ENCODE measurements at places on chromosomes 1 and 21.
A peak's percentile ranks its signal among the peaks of the same experiment; 100 is the strongest.

DNA sequence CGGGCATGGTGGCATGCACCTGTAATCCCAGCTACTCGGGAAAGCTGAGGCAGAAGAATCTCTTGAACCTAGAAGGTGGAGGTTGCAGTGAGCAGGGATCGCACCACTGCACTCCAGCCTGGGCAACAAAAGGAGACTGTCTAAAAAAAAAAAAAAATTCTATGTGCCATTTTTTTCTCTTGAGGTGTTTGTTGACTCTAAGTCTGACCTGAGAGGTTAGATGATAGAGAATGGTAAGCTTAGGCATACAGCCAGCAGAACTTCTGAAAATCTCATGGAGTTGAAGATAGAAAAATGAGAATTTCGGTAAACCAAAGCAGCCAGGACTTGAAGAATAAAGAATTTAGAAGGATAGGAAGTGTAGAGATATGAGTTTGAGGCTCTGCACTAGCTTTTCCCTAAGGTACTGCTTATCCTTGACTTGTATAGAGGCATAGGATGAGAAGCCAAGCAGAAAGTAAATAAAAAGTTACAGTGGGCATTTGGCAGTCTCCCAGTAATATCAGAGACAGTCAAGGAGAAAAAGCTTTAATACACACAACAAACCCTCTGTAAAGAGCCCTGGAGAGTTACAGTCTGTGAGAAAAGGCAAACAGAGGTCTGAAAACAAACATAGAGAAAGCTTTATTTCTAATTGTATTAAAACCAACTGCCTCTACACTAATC, 24.3 kb downstream of the F13B start:
- no peak for DNase-seq

GRCh38 chr1:160171354-160171753, 19.0 kb upstream of the CASQ1 start:
- DNase-seq, result no peak

- DNase-seq, result no peak
Measured at GRCh38 chr1:166907763-166908162, 31.7 kb upstream of the TADA1 start.

DNA sequence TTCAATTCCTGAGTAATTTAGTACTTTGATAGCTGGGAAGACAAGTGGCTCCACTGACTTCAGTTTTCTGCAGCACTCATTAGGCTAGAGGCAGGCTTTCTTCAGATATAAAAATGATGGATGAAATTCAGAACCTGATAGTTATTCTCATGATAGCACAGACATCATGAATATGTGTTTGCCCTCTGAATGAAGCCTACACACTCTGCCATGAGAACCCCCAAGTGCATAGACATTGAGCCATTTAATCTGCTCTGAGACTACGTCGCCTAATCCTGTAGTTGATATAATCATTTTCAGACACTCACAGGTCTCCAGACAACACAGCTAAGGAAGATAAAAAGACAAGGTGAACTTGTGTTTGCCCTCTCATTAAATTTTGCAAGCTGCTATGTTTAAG, 566.1 kb downstream of the AMY1C start:
- DNase-seq, result no peak

DNA sequence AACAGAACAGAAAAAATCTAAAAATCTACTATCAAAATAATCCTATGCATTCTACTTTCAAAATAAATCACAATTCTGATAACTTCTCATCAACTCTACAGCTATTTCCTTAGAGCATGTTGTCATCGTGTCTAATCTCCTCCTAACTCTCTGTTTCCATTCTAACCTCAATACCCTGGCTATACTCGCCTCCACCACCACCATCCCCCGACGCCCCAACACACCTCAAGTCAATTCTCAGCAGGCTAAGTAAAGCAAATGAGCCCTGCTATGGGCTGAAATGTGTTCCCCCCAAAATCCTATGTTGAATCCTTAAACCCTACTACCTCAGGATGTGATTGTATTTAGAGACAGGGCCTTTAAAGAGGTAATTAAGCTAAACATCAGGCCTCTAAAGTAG, 34.6 kb downstream of the NRDC start:
- no peak for DNase-seq

DNA sequence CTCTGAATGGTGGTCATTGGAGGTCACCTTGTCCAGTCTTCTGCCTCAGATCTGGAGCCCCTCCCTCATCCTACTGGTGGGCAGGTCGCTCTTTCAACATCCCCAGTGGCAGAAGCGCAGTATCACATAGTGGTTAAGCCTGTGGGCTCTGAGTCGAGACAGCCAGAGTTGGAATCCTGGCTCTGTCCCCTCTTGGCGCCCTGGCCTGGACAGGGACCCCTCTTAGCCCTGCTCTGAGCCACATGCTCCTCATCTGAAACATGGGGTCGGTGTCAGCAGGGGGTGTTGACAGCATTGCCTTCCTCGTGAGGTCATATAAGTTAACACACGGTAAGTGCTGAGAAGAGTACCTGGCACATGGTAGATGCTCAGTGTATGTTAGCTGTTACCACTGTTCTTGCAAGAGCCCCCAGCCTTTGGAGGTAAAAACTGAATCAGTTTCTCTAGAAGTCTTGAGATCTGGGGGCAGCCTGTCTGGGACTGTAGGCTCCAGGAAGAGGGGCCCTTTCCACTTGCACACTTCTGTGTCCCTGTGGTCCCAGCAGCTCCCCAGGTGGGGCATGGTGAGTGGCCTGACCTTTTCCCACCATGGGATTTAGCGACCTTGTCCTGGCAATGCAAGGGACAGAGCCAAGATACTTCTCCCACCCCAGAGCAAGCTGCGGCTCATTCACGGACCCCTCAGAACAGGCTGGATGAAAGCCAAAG, 6.4 kb downstream of the ZC3H12A start:
- no peak for DNase-seq

- no peak for DNase-seq
Measured at GRCh38 chr1:240312872-240313271, 221.2 kb downstream of the FMN2 start.

- DNase-seq, result no peak
Measured at GRCh38 chr1:183438060-183438459, 19.9 kb upstream of the NMNAT2 start.

DNA sequence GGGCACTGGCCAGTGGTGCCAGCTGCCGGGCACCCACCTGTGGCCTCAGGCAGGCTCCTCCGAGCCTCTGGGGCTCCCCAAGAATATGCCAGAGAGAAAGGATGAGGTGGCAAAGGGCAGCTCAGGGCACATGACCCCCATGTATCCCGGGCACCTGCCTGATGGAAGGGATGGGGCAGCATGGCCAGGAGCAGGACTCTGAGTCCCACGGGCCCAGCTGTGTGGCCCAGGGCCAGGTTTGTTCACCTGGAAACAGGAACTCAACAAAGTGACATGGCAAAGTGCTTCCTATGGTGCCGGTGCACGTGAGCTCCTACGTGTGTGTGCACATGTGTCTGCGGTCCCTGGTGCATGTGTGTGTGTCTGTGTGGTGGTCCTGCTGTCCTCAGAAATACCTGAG, 9.5 kb upstream of the GPR153 start:
- peak; percentile 74 for DNase-seq

- DNase-seq, result no peak
Measured at GRCh38 chr1:115225993-115226685, 111.9 kb downstream of the NGF start.
